CD4-positive, alpha-beta T cell treated with Interleukin-10 for 1 hour (primary cell): ENCODE measurements at places on chromosomes 4 and X.

- DNase-seq = no peak
These were observed 33.1 kb downstream of the DMD start for GRCh38 chrX:33178218-33178617.

- DNase-seq = no peak
These were observed 28.5 kb downstream of the SRPX start for GRCh38 chrX:38192007-38192810.

DNA sequence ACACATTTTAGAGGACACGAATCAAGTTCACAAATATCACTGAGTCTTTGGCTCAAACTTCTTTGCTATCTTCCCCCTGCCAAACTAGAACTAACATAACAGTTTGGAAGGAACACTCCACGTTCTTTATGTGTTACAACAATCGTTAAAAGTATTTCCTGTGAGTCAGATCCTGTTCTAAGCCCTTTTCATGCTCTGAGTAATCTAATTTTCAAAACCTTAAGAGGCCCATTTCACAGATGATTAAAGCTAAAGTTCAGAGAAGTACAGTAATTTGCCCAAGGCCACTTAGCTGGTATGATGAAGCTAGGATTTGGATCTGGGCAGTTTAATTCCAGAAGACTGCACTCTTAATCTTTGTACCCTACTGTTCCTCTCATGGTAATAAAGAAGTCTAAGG is 854.4 kb upstream of the INTU start:
- DNase-seq = no peak

DNA sequence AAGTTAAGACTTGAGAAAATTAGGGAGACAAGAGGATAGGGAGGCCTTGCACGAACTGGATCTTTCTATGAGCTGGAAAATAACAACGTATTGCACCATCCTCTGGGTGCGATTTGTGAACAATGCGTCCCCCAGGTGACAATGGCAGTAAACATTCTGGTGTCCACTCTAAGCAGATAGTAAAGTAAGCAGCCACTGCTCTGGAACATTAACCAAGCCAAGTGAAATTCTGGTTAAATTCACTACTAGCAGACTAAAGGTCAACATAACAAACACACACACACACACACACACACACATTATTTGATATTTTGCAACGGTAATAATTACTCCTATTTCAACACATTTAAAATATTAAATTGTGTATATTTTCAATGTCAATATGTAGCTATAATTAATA is 242.2 kb upstream of the DCAF8L1 start:
- no peak for DNase-seq

- DNase-seq = no peak
These were observed 171.3 kb upstream of the LCORL start for GRCh38 chr4:18192901-18193300.

GRCh38 chr4:55887594-55887993 is 34.1 kb downstream of the EXOC1 start:
- no peak for DNase-seq

DNA sequence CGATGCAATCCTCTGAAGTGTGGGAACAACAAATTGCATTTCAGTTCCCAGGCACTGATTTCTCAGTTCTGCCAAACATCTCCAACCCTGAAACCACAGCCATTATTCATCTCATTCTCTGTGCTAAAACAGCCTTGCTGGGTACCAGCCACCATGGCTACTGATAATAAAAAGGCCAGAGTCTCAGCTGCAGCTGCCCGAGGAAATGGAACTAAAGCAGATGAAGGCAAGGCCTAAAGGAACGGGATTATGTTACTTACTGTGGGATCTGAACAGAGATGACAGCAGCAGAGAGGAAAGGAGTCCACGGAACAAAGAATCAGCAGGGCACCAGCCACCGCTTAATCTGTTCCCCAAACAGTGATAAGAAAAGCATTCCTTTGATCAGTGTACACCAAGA is 155.7 kb downstream of the PAPSS1 start:
- DNase-seq = no peak

DNA sequence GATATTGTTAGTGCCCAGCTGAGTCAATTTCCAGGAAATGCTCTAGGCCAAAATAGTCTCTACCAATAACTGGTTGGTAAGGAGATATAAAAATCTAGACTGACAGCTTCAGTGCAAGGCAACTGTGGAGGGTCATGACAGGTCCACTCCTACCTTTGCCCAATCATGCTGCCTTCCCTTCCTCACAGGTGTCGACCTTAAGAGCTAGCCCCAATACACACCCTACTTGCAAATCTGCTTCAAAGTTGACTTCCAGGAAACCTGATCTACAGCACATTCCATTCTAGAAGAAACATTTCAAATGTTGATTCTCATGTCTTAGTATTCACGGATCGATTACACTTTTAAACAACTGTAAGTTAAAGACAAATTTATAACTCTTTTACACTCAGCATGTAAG is 1455.5 kb downstream of the TECRL start:
- DNase-seq = no peak

GRCh38 chr4:75672461-75673026 is 667 bp downstream of the G3BP2 start:
- DNase-seq = peak; percentile 83

GRCh38 chr4:161336016-161336530 is 827.7 kb downstream of the FSTL5 start:
- DNase-seq = no peak

DNA sequence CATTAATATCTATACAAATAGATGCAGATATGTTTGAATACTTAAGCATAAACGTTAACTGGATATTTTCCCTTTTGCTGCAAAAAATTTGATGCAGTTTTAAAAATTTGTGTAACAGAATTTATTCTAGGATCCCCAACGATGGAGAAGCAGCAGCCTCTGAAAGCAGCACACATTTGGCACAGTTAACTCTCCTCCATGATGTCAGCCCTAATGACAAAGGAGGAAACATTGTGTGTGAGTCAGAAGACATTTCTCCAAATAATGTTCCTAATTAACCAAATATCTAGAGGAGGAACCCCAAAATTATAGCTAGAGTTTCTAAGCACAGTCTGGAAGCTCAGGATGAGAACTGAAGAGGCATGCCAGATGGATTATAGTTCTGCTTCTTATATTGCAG is 281.9 kb upstream of the MAD2L1 start:
- no peak for DNase-seq
